ENCODE measurements at places on chromosomes 7 and 10.
A peak's percentile ranks its signal among the peaks of the same experiment; 100 is the strongest.

DNA sequence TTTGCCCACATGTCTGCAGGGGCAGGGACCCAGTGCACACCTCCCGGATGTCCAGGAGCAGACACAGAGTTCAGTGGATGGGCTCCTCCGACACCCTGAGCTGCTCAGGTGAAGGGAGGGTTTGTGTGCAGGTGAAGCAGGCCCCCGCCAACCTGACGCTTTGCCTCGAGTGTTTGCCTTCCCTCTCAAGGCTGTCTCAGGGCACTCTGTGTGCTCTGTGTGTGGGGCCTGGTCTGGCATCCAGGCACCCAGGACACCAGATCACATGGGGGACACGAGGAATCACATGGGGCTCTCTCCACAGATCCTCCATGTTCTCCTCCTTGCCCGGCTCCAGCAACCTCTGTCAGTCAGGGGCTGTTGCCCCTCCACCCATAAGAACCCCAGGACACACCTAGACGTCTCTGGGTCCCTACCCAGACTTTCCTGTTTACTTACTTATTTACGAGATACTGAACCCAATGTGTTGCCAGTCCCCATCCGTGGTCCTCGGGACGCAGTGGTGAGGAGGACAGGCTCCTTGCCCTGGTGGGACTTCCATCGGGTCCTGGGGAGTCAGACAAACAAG, 99.5 kb downstream of the HTR5A start:
- DNase-seq = no peak

- no peak for DNase-seq
Observed at GRCh38 chr7:45970454-45970853, 49.4 kb upstream of the IGFBP3 start.

DNA sequence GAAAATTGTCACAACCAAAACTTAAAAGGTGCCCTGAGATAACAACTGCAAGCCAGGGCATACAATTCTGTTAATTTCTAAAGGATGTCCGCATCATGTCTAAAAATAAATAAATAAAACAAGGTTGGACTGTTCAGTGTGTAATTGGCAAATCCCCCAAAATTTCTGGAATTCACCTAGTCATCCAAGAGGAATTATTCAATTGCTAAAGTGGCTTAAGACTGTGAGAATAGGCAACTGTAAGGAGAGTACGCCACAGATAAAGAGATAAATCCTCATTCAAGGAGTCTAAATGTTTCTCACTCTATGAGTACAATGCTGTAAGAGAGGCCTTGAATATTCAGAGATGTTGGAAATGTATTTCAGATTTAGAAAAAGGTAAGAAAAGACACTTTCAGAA, 37.2 kb downstream of the PIK3AP1 start:
- no peak for DNase-seq

- no peak for DNase-seq
Observed at GRCh38 chr7:103423467-103424179, 22.4 kb downstream of the SLC26A5 start.

DNA sequence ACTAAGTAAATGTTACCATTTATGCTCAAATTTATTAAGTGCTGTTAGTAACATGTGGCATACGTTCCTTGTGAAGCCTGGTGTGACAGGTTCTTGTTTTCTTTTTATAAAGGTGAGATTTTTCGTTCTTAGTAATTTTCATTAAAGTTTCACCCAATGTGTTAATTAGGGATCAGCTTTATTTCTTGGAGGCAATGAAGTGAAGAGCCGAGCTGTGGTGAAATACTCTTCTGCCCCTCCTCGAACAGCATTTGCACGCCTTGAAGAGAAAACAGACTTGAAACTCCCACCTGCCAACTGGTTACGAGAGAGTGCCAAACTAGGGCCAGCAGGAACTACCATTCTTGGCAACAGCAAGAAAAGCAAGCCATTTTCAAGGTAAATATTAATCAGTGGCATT, 1.5 kb downstream of the EDRF1 start:
- DNase-seq = no peak

DNA sequence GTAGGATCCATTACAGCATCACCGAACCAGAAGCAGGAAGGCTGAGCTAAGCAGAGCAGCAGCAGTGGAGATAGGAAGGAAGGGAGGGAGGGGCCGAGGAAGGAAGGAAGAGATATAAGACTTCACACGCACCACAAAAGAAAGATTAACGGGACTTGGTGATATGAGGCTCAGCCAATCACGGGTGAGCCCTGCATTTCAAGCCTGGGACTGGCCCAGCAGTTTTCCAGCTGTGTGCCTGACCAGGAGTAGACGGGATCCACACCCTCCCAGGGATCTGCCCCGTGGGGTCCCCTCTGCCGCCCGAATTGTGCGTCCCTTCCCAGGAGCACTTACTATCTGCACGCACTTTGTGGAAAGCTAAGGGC, 16.2 kb downstream of the ATG9B start:
- DNase-seq = peak; percentile 25

DNA sequence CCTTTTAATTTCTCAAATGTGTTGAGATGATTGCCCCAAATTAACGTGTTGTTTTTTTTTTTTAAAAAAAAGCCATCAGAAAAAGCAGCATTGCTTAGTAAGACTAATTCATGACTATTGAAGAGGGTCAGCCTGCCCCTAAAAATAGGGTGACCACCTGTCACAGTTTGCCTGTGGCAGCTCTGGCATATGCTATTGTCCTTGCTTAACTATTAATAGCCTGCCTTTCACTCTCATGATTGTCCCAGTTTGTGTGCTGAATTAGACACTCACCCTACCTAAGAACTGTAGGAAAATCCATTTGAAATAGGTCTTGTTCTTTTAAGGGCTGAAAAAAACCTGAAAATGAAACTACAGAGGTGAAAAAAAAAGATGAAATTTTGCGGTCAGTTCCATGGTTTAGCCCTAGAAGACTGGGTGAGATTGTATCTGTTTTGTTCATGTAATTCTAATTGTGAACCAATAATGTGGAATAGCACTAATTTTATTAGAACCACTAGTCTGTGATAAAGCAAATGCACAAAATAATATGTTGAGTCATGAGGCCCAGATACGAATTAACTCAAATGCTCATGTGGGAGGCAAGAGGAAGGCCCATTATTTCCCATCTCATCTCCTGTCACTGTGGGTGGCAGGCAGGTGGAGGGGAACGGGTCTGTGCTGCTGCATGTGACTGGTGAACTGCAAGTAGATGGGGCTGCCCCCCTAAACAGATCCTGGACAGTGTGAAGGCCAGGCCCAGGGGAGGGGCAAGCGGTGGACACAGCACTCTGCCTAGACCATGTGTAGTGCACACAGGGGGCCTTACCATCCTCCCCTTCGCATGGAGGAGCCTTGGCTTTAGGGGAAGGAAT, 265.4 kb upstream of the NFE2L3 start:
- DNase-seq = no peak

GRCh38 chr7:36128448-36129047, 24.5 kb upstream of the EEPD1 start:
- peak; percentile 77 for DNase-seq

- no peak for DNase-seq
Observed at GRCh38 chr10:33901166-33901565, 566.7 kb upstream of the NRP1 start.

DNA sequence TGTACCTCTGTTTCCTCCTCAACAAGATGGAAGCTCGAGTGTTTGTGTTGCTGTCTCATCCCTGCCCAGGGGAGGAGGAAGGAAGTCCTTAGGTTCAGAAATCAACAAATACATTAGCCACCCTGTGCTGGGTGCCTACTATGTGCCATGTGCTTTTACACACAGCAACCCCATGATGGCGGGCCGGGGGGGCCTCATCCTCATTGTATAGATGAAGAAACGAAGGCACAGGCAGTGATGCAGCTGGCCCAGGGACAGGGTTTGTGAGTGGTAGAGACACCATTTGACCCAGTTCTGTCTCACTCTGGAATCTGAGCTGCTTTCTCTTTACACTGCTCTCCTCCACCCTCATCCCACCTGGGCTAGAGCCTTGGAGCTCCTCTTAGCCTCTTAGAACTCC, 1.9 kb upstream of the CALHM2 start:
- DNase-seq = no peak

- DNase-seq = no peak
Observed at GRCh38 chr7:123601530-123601929, at the start of gene ASB15. Gene ASB15 (plus strand): TSS chr7:123601821. CDS start chr7:123614503, 12,682 bp downstream.

GRCh38 chr7:20158684-20159083, 58.5 kb downstream of the MACC1 start:
- DNase-seq = no peak

GRCh38 chr10:28807760-28808613, 130.7 kb downstream of the BAMBI start:
- no peak for DNase-seq

- no peak for DNase-seq
Observed at GRCh38 chr10:23630885-23631284, 192.0 kb downstream of the OTUD1 start.

DNA sequence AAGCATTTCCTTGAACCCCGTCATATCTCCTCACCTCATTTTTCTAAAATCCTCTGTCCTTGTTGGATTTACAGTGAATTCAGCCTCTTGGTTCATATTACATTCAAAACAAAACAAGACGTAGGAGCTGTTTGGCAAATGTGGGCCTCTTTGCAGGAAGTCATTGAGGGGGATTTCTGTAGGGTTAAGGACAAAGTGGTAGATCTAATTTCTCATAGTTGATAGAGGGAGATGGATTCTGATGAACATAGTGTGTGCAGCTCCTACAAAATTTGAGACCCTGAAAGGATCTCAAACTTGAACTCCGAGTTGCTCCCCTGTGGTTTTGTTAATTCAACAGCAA, 682 bp downstream of the TBXAS1 start:
- no peak for DNase-seq

GRCh38 chr10:68133523-68133922, 24.2 kb downstream of the MYPN start:
- no peak for DNase-seq

- DNase-seq = no peak
Observed at GRCh38 chr7:157528785-157529341, 192.1 kb downstream of the DNAJB6 start.

- no peak for DNase-seq
Observed at GRCh38 chr10:117224881-117225280, 16.0 kb upstream of the SLC18A2 start.

GRCh38 chr7:55192723-55193122, 172.4 kb upstream of the LANCL2 start:
- DNase-seq = no peak

DNA sequence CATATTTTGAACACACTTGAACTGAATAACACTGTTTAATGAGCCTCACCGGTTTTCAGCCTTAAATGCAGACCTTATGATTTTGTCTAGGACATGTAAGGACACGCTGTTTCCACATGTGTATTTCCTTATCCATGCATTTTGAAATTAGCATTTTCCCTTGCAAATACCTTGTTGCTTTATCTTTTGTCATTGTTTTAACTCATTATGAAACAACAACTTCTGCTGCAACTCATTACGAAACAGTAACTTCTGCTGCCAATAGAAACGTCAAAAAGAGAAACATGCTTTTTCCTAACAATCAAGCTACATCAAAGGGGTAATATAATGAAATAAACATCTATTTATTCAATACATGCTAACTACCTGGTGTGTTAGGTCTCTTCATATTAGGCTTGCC, 322.0 kb downstream of the AGMO start:
- no peak for DNase-seq

DNA sequence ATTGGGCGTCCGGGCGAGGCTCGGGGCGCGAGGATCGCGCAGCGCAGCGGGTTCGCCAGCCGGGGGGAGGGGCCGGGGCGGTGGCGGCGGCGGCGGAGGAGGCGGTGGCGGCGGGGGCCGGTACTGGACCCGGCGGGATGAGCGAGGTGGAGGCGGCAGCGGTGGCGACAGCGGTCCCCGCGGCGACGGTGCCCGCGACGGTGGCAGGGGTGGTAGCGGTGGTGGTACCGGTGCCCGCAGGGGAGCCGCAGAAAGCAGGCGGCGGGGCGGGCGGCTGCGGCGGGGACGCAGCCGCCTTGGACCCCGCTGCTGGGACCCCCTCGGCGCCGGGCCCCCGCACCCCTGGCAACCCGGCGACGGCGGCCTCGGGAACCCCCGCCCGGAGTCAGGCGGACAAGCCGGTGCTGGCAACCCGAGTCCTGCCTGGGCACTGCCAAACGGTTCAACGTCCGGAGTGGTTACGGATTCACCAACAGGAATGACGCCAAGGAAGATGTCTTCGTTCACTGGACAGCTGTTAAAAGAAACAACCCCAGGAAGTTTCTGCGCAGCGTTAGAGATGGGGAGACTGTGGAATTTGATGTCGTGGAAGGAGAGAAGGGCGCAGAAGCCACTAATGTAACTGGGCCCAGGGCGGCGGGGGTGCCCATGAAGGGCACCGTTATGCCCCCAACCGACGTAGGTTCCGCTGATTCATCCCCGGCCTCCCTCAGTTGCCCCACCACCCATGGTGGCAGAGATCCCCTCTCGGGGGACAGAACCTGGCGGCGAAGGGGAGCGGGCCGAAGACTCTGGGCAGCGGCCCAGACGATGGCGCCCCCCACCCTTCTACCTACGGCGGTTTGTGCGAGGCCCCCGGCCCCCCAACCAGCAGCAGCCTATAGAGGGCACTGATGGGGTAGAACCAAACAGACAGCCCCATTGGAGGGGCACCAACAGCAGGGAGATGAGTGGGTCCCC, 100.3 kb upstream of the CPXM2 start:
- no peak for DNase-seq
